ENCODE measurements at places on chromosomes 1 and 21.

DNA sequence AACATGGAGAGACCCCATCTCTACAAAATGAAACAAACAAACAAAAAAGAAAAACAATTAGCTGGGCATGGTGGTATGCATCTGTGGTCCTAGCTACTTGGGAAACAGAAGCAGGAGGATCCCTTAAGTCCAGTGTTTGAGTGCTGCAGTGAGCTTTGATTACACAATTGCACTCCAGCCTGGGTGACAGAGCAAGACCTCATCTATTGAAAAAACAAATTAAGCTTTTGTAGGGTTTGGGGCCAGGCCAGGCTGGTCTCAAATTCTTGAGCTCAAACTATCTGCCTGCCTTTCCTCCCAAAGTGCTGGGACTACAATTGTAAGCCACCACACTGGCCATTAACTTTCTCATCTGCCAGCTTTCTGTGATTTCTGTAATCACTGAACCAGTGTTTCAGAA, 27.2 kb downstream of the NIPAL3 start:
- no peak for DNase-seq

GRCh38 chr1:78586572-78586971, 33.7 kb upstream of the IFI44L start:
- no peak for DNase-seq

- peak; percentile 66 for DNase-seq
Observed at GRCh38 chr1:65148548-65149350, 746 bp downstream of the AK4 start.

- no peak for DNase-seq
Observed at GRCh38 chr1:209802780-209803152, 3.2 kb downstream of the IRF6 start.

DNA sequence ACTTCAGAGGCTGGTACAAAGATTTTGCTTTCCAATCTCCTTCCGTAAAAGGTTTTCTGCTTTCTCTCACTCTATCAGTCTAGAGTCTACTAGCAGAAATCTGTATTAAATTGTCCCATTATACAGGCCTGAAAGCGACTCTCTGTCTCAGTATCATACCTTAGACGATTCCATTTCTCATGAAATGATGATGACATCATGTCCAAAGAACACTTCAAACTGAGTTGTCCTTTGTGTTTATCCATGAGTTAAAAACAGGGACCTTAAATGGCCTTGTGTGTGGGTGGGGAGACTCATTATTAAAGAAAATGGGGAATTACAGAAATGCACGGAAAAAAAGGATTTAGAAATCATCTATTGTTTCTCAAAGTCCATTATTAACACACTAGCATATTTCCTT, 21.0 kb upstream of the SLC44A3 start:
- DNase-seq: no peak

- DNase-seq: no peak
Observed at GRCh38 chr1:50604580-50604979, 181.3 kb upstream of the DMRTA2 start.

DNA sequence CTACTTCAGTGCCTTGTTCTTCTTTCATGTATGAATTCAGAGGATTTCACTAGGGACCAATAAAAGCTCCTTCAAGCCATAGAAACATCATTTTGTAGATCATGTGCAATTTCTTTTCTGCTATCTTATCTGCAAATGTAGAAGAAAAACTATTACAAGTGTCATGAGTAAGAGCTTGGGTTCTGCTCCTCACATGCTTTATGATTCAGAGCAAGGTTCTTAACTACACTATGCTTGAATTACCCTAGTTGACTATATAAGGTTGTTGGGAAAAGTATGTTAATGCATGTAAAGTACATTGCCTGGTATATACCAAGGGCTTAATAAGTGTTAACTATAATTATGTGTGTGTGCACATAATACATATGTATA, 91.4 kb upstream of the S1PR1 start:
- no peak for DNase-seq

GRCh38 chr1:25973610-25974321, 24.1 kb downstream of the PAFAH2 start:
- no peak for DNase-seq

DNA sequence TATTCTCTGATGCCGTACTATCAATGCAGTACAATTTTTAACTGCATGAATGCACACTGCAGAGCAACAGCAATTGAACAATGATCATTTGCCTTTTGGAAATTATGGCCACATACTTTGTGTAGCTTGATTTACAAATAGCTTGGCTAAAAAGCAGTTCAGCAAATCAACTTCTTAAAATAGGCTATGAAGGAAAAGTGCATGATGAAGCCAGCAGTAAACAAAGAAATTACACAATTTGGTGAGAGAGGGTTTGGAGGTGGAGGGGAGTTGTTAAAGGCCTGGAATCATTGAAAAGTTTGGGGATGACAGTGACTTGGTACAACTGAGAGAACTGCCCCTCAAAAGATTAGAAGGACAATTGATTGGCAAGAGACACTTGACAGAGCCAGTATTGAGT, 6.5 kb downstream of the PIGM start:
- DNase-seq: no peak

- DNase-seq: no peak
Observed at GRCh38 chr1:53148123-53148522, 5.7 kb upstream of the SLC1A7 start.

DNA sequence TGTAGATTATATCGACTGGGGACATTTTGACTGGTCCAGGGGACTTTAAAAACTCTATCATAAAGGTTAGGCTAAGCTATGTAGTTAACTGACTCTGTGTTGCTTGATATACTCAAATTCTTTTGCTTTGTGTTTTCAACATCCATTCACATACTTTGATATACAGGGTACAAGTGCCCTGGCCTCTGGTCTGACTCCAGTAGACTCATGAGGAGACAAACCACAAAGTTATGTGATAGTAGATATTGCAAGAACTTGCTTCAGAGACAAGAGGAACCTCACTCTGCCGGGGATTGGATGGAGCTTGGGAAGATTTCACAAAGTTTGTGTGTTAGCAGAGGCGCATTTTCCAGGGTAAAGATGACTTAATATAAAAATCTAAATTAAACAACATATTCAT, 1.3 kb downstream of the GORAB start:
- no peak for DNase-seq

GRCh38 chr1:38238294-38238693, 191.7 kb upstream of the POU3F1 start:
- DNase-seq: no peak

DNA sequence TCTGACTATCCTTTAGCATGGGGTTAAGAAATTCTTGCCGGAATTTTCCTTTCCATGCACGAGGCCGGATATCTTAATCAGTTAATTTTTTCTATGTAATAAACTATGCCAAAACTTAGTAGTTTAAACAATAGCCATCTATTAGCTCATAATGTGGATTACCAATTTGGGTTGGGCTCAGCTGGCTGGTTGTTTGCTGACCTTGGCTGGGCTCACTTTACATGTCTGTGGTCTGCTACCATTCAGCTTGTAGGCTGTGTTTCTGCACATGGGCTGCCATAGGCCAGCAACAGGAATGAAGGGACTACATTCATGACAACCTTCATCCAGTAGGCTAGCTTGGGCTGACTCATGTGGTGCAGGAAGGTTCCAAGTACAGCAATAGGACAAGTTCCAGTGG, 56.0 kb upstream of the NTPCR start:
- DNase-seq: no peak

GRCh38 chr21:42474043-42474831, 21.8 kb downstream of the RSPH1 start:
- no peak for DNase-seq

DNA sequence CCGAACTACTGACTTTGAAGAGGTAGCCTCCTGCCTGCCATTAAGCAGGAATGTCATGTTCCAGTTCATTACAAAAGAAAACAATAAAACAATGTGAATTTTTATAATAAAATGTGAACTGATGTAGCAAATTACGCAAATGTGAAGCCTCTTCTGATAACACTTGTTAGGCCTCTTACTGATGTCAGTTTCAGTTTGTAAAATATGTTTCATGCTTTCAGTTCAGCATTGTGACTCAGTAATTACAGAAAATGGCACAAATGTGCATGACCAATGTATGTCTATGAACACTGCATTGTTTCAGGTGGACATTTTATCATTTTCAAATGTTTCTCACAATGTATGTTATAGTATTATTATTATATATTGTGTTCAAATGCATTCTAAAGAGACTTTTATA, 159.8 kb upstream of the SGIP1 start:
- no peak for DNase-seq

DNA sequence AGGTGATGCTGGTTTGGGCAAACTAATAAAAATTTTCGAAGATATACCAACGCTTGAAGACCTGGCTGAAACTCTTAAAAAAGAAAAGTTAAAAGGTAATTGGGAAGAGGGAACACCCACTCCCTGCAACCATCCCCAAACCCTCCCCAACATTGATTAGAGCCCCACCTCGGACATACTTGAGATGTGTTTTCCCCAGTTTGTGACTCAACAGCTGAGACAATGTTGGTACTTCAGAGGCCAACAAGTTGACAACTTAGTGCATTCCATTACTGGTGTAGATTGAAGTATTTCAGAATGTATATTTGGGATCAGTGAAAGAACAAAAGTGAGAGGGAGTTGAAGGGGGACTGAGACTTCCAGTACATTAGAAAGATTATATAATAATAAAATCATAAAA, 5.1 kb downstream of the IFI16 start:
- no peak for DNase-seq

DNA sequence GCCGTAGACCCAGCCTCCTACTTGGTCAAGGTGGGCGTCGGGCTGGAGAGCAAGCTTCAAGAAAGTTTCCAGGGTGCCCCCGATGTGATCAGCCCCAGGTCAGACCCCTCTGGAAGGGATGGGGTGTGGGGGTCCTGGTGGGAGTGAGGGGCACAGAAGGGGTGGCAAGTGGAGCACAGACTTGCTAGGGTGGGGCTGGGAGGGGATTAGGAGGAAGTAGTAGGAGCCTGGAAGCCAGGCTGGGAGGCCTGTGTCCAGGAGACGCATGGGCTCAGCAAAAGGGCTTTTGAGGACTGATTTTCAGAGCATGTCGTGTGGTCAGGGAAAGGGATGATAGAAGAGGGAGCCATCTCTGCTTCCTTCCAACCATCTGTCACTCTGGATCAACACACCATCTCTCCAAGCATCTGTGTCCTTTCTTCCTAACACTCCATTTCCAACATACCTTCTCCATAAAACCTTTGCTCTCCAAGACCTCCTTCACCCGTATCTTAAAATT, 8.5 kb downstream of the TRIM46 start:
- peak; percentile 3 for DNase-seq

- DNase-seq: no peak
Observed at GRCh38 chr1:162498496-162498810, 835 bp downstream of the UHMK1 start.

DNA sequence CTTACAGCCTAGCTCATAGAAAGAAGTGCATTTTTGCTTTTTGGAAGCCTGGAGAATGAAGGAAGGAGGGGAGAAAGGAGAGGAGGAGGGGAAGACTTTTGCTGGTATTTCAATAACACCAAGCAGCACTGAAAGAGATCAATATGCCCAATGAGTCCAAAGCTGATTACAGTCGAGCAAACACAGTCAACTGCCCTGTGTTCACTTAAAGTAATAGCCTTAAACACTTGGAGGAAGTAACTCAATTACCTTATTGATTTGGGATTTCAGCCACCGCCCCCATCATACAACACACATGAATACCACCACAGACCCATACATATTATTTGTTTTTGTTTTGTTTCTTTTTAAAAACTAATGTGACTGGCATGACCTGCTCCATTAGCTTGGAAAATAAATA, 23.3 kb upstream of the RXRG start:
- no peak for DNase-seq

DNA sequence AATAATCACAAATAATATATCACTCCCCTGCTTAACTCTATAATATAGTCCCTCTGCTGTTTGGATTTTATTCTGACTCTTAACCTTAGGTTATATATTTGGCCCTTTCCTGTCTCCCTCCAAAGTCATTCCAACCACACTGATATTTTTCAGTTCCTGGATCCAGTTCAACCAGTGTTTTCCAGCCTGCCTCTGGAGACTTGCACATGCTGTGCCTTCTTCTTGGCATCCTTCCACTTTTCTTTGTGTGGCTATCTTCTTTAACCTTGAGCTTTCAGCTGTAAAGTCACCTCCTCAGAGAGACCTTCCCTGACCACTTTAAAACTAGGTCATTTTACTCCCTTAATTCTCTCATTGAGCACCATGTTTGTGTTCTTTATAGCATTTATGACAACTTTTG, 19.4 kb downstream of the CERS2 start:
- no peak for DNase-seq

- DNase-seq: no peak
Observed at GRCh38 chr21:34086887-34087306, 13.5 kb downstream of the MRPS6 start.

DNA sequence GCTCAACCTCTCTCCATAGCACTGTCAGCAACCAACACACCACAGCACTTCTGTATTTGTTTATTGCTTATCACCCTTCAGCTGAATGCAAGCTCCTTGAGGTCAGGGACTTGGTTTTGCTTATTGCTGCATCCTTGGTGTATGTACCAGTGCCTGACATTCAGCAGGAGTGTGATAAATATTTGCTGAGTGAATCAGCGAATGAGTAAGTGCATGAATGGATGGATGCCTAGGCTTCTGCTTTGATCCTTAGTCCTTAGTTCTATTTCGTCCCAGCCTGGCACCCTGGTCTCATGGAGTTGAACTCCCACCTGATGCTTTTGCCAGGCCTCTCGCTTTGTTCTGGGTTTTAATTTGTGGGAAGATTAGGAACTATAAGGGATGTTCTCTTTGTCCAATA, 88.2 kb downstream of the ZSCAN20 start:
- DNase-seq: no peak

GRCh38 chr1:65804584-65804983, 11.9 kb downstream of the PDE4B start:
- DNase-seq: no peak

DNA sequence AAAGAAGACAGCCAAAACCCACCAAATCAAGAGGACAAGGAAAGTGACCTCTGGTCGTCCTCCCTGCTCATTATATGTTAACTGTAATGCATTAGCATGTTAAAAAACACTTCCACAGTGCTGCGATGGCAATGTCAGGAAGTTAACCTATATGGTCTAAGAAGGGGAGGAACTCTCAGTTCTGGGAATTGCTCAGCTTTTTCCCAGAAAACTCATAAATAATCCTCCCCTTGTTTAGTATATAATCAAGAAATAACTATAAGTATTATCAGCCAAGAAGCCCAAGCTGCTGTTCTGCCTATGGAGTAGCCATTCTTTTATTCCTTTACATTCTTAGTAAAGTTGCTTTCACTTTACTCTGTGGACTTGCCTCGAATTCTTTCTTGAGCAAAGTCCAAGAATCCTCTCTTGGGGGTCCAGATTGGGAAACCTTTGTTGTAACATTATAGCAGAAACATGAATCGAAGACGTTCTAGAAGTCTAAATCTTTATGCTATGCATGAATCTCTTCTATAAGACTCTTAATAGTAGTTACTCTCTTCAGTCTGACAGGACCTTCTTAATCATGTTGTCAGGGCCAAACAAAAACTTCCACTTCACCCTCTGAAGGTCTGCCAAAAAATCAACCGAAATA, 110.0 kb upstream of the VANGL1 start:
- DNase-seq: no peak
